ENCODE measurements at places on chromosomes 3 and 15.

- DNase-seq, result no peak
Measured at GRCh38 chr3:45610119-45610518, 15.6 kb downstream of the LIMD1 start.

DNA sequence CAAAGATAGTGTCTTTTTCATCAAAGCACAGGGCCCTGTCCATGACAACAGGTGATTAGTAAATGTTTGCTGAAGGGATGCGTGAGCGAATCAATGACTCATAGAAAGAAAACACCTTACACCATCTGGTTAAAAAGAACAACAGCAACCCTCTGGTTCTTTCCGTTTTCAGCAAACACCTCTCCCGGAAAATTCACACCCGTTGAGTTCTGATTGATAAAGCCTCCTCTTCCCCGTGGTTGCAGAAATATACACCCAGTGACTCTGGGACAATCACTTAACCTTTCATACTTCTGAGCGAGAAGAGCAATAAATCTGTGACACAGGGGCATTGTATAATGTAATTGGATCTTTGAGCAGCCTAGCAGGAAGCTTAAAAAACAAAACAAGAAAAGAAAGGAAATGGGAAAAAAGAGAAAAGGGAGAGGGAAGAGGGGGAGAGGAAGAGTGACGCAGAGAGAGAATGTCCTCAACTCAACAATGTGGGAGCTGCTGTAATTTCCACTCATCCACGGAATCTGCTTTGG, 37.6 kb downstream of the ADAMTS9 start:
- no peak for DNase-seq

DNA sequence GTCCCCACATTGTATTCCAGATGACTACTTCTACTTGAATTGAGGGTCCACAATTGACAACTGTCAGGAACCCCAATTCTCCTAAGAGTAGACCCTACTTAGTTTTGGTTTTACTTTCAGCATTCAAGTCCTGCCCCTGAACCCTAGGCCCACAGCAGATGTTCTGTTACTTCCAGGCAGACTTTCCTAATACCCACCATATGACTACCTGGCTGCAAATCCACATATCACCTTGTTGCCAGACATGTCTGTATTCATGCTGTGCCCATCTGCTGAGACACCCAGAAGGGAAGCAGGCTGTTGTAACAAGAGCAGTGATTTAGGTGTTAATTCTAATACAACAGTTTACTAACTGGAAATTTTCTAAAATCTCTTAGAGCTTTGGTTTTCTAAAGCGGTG, 235.1 kb upstream of the CCDC54 start:
- DNase-seq, result no peak

- DNase-seq, result no peak
Measured at GRCh38 chr3:107221856-107222255, 155.4 kb upstream of the CCDC54 start.

DNA sequence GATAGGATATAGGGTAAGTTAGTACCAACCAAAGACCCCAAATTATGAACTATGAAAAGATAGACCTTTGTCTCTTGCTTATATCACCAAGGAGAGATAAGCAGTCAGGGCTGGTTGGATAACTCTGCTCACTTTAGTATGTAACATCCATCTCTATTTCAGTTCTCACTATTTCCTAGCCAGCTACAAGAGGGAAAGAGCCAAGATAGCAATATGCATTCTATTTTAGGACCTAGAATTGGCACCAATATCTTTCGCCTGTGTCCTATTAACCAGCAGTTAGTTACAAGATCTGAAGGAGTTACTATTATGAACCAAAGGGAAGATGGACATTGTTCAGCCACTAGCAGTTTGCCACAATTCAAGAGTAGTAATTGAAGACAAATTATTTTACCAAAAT, 457.5 kb downstream of the NSUN3 start:
- no peak for DNase-seq

DNA sequence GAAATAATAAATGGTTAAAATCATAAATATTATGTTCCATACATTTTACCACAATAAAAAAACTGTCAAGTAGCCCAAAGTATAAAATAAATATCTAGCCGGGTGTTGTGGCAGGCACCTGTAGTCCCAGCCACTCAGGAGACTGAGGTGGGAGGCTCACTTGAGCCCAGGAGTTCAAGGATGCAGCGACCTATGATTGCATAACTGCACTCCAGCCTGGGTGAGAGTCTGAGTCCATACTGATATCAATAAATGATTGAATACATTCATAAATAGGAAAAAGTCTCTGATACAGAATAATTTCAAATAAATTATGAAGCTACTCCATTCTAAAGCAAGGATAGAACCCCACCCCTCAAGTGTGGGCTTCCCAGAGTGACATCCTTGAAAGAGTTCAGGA, 68.5 kb upstream of the GATA2 start:
- no peak for DNase-seq

DNA sequence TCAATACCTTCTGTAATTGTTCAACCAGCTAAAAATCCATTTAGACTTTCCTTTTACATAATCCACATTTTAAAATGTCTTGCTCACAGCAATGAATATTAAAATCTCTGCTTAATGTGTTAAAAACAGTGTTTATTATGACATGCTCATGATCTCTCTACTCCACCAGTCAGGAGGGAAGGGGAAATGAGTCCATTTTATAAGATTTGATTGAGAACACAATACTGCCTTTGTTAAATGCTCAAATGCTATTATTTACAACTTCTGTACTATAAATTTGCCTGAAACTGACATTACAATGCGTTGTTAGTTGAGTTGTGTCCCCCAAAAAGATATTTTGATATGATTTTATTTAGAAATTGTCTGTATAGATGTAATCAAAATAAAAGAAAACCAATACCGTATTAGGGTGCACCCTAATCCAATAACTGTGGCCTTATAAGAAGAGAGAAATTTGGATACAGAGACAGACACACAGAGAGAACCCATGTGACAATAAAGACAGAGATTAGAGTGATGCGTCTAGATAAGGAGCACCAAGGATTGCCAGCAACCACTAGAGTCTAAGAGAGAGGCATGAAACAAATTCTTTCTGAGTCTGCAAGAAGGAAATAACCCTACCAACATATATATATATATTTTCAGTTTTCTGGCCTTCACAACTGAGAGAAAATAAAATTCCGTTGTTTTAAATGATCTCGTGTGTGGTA, 9.1 kb upstream of the PLSCR4 start:
- DNase-seq, result no peak

DNA sequence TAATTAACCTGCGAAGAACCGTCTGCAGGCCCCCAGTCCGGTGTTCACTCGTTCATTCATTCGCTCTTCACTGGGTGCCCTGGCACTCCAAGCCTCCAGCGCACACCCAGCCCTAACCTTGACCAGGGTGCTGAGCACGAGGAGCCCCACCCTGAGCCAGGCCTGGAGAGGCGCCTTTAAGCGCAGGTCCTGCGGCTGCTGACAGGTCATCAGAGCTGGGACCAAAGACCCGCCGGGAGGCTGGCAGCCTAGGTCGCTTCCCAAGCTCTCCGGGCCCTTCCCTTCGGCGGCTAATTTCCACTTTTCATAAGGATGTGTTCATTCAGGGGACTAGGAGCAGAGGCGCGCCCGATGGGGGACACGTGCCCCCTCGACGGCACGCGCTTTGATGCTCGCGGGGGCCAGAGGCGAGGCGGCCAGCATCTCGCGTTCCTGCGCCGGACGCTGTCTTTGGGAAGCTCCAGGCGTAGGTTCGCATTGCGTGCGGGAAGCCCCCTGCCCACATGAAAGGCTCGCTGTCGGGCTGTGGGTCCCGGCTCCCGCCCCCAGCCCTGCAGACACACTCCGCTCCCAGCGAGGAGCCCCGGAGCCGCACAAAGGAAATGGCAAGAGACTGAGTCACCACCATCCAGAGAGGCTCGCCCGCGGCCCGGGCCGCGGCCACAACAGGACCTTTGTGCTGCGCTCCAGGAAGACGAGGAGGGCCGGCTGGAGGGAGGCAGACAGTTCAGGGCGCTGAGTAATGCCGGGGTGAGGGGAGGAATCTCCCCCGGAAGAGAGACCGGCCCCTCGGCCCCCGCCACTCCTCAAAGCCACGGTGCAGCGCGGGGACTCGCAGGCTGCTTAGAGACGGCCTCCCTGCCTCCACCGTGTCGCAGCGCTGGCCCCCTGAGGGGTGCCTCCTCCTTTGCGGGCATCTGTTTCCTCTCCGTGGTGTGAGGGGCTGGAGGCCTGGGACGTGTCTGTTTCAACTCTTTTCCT, 266.4 kb upstream of the HES1 start:
- no peak for DNase-seq

- no peak for DNase-seq
Measured at GRCh38 chr3:119817583-119818363, 35.9 kb downstream of the NR1I2 start.

DNA sequence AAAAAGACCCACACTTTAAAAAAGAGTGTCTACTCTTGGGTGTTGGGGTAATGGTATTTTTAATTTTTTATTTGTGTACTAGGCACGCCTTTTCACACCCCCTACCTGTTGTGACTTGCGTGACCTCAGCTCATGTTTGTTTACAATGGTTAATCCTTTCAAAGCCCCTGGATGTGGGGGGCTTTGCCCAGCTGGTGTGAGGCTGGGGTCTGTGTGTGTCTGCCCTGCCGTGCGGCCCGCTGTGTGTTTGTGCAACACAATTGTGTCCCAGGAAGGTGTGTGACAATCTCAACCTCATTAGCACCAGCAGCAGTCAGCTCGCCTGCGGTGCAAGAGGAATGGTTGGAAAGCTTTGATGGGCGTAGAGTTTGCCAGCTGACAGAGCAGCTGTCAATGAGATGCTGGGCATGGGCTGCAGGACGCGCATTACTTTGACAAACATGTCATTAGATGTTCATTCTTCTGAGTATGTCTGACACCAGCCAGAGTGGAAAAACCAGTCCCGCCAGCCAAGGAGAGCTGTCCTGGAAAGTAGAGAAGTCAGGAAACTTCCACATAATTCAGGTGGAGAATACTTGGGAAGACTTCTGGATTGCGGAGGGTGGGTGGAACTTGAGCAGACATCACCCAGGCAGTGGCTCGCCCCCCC, 9.6 kb downstream of the LRRK1 start:
- no peak for DNase-seq

- DNase-seq, result no peak
Measured at GRCh38 chr3:47476644-47477199, 981 bp upstream of the SCAP start.

DNA sequence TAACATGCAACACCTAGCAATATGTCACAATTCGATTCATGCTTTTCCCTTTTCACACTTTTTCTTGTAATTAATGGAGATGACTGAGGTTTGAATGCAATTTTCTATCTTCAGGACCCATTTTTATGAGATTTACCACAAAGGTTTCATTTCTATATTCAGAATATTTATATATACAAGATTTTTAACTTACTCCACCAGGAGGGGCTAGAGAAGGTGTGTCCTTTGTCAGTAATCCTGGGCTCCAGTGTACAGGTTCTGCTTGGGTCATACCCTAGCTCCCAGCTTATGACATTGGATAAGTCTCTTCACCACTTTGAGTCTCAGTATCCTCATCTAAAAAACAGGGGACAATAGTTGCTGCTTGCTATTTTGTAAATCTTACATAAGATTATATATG, 95.7 kb upstream of the SLC24A5 start:
- no peak for DNase-seq

- DNase-seq, result no peak
Measured at GRCh38 chr15:101003081-101003480, 83.9 kb downstream of the LRRK1 start.

DNA sequence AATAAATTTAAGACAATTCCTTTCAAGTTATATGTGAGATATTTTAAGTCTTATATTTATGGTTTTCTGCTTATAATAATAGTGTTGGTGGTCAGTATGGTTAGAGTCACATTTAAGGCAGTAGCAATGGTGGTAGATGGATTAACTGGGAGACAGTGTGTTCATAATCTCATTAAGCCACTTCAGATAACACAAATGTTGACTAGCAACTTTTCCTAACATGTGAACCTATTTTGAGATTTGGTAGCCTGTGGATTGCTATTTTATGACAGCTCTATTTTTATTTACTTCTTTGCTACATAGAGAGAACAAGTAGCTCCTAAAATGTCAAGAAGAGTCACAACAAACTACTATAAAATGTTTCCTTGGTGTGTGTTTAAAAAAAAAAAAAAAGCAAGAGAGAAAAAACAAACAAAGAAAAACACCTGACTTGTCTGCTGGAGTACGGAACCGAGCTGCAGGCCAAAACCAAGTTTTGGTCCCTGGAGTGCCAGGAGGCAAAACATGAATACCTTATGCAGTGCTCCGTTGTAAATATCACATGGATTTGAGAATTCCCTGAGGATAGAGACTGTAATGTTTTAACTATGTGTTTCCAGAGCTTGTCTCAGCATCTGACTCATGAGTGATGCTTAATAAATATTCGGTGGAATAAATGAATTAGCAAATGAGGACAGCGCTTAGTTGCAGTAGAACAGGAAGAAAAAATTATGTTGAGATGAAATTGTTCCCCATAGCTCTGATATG, 457.1 kb upstream of the ROBO2 start:
- DNase-seq, result no peak

- no peak for DNase-seq
Measured at GRCh38 chr15:77455696-77456321, 35.1 kb downstream of the HMG20A start.

- peak; percentile 100 for DNase-seq
Measured at GRCh38 chr3:101676765-101677435, at the start of gene ZBTB11. Gene ZBTB11 (minus strand): TSS chr3:101677132. CDS start chr3:101676914, 218 bp downstream.

DNA sequence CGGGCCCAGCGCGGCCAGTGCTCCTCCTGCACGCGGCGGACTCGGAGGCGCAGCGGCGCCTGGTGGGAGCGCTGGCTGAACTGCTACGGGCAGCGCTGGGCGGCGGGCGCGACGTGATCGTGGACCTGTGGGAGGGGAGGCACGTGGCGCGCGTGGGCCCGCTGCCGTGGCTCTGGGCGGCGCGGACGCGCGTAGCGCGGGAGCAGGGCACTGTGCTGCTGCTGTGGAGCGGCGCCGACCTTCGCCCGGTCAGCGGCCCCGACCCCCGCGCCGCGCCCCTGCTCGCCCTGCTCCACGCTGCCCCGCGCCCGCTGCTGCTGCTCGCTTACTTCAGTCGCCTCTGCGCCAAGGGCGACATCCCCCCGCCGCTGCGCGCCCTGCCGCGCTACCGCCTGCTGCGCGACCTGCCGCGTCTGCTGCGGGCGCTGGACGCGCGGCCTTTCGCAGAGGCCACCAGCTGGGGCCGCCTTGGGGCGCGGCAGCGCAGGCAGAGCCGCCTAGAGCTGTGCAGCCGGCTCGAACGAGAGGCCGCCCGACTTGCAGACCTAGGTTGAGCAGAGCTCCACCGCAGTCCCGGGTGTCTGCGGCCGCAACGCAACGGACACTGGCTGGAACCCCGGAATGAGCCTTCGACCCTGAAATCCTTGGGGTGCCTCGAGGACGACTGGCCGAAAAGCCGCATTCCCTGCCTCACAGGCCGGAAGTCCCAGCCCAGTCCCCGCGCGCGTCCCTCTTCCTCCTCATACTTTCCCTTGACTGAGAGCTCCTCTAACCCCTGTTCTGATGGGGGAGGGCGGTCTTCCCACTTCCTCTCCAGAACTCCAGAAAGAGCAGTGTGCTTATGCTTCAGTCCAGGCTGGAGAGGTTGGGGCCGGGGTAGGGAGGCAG, 1.4 kb upstream of the IL17RC start:
- DNase-seq, result no peak

All from stimulated activated effector memory CD8-positive, alpha-beta T cell treated with anti-CD3 and anti-CD28 coated beads, Interleukin-12 subunit alpha, Interleukin-12 subunit beta, amount 100 ng/mL, for 72 hours (primary cell).